ENCODE measurements at places on chromosomes 2 and 18. TPM values are rescaled to one million over a fixed set of nuclear protein-coding genes. Genes with fewer than 3 reads are reported as not detected.

DNA sequence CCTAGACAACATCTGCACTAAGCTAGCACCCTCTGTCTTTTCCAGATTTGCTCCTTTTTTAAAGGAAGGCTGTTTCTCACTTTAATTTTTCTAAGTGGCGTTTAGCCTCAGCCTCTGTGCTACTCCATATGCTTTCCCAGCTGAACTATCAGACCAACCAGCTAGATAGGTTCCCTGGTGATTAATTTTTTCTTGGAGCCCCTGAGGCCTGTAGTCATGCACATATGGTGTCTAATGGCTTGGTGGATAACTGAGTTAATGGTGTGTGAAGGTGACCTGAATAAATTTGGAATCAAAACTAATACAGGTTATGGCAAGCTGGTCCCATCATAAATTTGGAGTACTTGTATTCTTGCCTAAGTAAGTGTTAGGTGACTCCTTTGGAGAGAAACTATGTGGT, 135.5 kb downstream of the MGAT5 start:
- no peak for DNase-seq

DNA sequence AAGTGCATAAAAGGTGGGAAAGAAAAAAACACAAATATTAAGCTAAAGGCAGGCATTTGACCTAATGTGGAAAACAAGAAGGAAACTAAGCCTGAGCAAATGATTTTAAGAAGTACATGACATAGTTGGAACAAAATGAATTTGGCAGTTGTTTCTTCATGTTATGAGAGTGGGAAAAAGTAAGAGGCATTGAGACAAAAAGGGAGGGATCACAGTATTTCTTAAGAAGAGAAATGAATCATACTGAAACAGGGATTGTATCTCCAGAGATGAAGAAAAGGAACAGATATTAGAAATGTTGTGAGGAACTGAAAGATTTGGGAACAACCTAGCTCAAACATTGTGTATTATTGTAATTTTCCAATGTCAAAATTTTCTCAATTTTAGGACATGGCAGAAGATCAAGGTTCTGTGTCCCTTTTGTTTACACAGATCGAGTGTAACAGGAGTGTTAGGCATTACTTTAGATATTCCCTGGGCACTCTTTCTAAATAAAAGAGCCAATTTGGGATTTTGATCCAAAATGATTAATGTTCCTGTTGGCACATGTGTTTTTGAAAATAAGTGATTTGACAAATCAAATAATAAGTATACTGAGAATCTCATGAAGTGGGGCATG, 98.6 kb downstream of the CALCRL start:
- DNase-seq = no peak

- peak; percentile 28 for DNase-seq
These were observed 134.2 kb upstream of the HNRNPA3 start for GRCh38 chr2:177078416-177078815.

DNA sequence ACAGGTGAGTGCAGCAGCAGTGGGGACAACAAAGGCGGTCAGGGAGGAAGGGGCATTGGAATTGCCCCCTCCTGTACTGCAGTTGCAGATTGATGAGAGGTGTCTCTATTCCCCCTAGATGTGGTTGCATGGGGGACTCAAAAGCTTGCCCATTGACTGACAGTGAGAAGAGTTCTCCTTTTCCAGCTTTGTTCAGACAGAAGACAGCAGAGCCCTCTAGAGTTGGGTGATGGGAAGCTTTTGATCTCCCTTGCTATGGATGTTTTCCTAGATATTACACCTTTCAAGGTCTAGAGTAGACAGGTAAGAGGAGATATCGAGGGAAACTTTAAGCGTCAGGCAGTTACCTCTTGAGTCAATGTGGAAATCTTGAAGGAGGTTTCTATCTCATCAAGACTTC, 2.9 kb downstream of the PROKR1 start:
- no peak for DNase-seq

DNA sequence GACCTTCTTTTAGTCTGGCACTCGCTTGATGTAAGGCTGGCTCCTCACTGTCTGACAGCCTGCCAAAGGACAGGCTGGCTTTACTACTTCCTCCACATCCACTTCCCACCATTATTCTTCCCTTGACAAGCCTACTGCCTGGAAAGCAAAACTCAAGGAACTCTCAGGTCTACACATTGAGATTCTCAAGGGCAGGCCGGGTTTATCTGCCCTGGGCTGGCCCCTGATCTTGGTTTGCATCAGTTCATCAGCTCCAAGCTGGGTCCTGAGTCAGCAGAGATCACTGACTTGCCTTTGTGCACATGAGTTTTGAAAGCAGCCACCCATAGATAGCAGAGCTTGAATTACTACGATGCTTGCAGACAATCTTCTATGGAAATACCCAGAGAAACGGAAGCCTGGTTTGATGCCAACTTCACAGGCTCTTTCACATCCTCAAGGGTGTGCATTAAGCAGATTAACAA, 53.9 kb downstream of the KCTD18 start:
- no peak for DNase-seq

- DNase-seq = no peak
These were observed 4.9 kb upstream of the SCN9A start for GRCh38 chr2:166380615-166381014.

The SFT2D3 gene
- 6.0 TPM for total RNA-seq

- no peak for DNase-seq
These were observed 24.5 kb downstream of the MC2R start for GRCh38 chr18:13890761-13891361.

- peak; percentile 4 for DNase-seq
These were observed 83.3 kb downstream of the PDE11A start for GRCh38 chr2:177989029-177989885.

DNA sequence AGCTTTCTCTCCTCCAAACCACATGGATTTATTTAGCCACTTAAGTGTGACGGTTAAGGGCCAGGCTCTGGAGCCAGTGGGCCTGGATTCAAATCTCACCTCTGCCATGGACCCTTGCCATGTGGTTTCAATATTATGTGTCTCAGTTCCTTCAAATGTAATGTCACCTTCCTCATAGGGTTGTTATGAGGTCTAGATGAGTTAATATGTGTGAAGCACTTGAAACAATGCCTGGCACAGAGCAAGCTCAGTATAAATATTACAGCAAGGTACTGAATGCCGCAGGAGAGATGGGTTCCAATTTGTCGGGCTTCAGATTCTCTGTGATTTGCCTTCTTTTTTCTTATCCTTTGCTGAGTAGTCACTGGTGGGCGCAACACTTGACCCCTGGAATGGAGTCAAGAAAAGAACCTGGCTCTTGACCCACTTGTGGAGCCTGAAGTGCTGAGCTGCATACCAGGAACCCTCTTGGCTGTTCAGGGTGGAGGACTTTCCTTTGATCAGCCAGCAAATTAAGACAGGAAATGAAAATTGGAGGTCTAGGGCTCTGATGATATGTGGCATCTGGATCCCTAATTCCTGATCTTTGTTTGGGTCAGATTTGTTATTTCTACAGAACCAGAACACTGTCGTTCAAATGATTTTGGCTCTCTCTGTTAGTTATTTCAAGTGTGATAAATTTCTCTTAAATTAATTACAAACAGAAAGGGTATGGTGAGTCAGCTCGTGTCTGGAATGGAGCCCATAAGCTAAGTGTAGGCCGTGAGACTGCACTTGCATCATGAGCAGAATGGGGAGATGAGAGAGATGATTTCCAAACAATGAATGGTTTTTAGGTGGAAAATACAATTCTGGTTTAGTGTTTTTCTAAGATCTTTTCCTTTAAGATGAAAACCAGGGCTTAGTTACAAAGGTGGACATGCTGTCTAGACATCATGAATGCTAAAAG, 293.0 kb downstream of the KCNS3 start:
- DNase-seq = peak; percentile 16

The MALL gene
- total RNA-seq = 0.34 TPM

DNA sequence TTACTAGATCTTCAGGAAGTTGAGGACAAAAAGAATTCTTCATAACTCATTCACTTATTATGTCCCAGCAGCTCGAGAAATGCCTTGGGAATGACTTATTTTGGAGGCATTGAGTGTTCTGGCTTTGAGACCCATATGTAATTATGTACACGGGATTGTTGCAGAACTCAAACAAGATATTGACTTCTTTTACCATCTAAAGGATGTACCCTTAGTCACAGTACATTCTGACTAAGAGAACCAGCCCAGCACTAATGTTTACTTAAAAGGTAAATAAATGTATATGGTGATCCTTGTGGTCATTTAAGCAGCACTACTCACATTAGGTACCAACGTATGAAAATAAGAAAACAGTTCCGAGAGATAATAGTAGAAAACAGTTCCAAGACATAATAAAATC, 268.9 kb downstream of the ADCYAP1 start:
- DNase-seq = no peak

The ARHGEF33 gene
- total RNA-seq = not detected

- DNase-seq = no peak
These were observed 30.3 kb downstream of the SPOPL start for GRCh38 chr2:138531913-138532312.

Measured in Daoy (cell line).